T-helper 17 cell (primary cell): ENCODE measurements at places on chromosomes 3 and 15.

DNA sequence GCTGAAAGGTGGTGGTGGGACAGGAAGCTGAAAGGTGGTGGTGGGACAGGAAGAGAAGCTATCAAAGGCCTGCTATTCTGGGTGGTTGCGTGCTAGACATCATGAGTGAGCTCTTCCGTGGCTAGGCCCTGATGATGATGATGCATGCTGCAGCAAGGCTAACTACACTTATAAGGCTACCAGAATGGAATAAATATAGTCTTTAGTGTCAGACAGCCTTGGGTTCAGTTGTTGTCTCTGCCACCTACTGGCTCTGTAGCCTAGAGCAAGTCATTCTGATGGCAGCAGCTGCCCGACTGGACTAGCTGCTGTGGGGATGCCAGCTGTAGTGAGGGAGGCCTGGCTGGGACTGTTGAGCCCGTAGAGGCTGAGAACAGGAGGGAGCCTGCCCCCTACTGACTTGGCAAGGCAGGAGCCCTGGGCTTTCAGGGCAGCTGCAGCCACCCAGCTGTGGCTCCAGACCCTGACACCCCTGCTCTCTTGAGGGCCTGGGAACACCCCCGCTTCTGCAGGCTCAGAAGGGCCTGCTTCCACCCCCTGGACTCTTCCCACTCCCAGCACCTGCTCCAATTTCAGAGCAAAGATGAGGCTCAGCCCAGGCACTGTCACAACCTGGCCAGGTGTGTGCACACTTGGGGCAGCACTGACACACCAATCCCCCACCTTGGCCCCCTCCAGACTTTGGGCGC lies 21.4 kb upstream of the ZBED2 start:
- no peak for DNase-seq
- H3K27me3 ChIP-seq, result no peaks in the 10 kb centered on the region
- H3K4me1 ChIP-seq, result peaks cover 39% of the 10 kb centered on the region
- H3K36me3 ChIP-seq, result peaks cover 12% of the 10 kb centered on the region

GRCh38 chr3:126013751-126014156 lies 44.8 kb downstream of the ROPN1B start:
- no peak for DNase-seq
- H3K36me3 ChIP-seq, result peaks cover 26% of the 10 kb centered on the region
- no peaks in the 10 kb centered on the region for H3K4me1 ChIP-seq
- no peak overlapping the region for H3K27ac ChIP-seq
- H3K27me3 ChIP-seq, result no peaks in the 10 kb centered on the region

DNA sequence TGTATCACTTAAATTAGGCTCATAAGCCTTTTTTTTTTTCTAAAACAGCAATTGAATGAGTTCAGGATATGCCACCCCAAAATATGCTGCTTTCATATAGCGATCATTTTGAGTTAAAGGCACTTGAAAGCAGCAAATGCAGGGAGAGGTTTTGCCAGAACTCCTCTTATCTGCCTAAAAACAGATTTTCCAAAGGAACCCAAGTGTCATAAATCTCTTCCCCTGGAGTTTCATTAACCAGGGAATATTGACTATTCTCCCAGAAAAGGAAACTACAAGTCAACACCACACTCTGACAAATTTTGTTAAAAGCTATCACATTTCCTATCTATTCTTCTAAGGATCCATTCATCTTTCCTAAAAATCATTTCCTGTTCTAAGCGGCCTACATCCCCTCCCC lies 11.3 kb downstream of the DNAAF4 start:
- H3K4me3 ChIP-seq, result no peak overlapping the region
- H3K4me1 ChIP-seq, result peaks cover 5% of the 10 kb centered on the region
- no peak overlapping the region for H3K27ac ChIP-seq
- DNase-seq, result no peak

DNA sequence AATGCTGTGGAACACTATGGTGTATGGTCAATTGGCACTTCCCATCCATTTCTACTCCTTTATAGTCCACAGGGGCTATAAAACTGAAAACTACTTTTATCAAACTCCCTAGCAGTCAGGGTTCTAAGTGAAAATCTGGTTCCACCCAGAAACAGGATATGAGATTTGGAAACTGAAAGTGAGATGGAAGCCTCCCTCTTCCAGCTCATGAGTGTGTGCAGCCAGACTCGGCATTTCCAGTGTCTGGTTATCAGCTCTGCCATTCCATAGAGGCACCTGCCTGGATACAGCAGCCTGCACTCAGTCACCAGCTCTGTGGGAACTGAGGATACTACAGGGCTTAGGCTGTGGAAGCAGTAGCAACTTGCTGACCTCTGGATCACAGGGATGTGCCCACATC lies 14.7 kb upstream of the PLA2G4F start:
- H3K27me3 ChIP-seq, result no peaks in the 10 kb centered on the region
- peak overlapping the region; percentile 84 for H3K27ac ChIP-seq
- peaks cover 10% of the 10 kb centered on the region for H3K36me3 ChIP-seq
- H3K4me3 ChIP-seq, result no peak overlapping the region
- no peak for DNase-seq

- no peak overlapping the region for H3K27ac ChIP-seq
- H3K27me3 ChIP-seq, result no peaks in the 10 kb centered on the region
- H3K4me1 ChIP-seq, result no peaks in the 10 kb centered on the region
- DNase-seq, result no peak
Measured at GRCh38 chr3:79564192-79564591, 203.6 kb downstream of the ROBO1 start.

- H3K36me3 ChIP-seq, result peaks cover 8% of the 10 kb centered on the region
- H3K27ac ChIP-seq, result peak overlapping the region; percentile 99
- H3K27me3 ChIP-seq, result no peaks in the 10 kb centered on the region
- peaks cover 39% of the 10 kb centered on the region for H3K4me1 ChIP-seq
Measured at GRCh38 chr15:63669074-63669473, 71.9 kb downstream of the FBXL22 start.

- no peak for DNase-seq
- H3K4me1 ChIP-seq, result peaks cover 23% of the 10 kb centered on the region
- no peak overlapping the region for H3K27ac ChIP-seq
- H3K36me3 ChIP-seq, result peaks cover 4% of the 10 kb centered on the region
- no peak overlapping the region for H3K4me3 ChIP-seq
Measured at GRCh38 chr3:109903100-109903499, 565.8 kb upstream of the DPPA4 start.

GRCh38 chr15:96336108-96336595 lies 5.7 kb downstream of the NR2F2 start:
- H3K4me1 ChIP-seq, result peaks cover 2% of the 10 kb centered on the region
- no peak overlapping the region for H3K27ac ChIP-seq
- H3K4me3 ChIP-seq, result no peak overlapping the region

- H3K4me3 ChIP-seq, result no peak overlapping the region
- H3K27me3 ChIP-seq, result peaks cover 13% of the 10 kb centered on the region
- DNase-seq, result no peak
- no peak overlapping the region for H3K27ac ChIP-seq
- H3K36me3 ChIP-seq, result peaks cover 2% of the 10 kb centered on the region
- no peaks in the 10 kb centered on the region for H3K4me1 ChIP-seq
Measured at GRCh38 chr3:149609595-149609994, 48.2 kb downstream of the WWTR1 start.

- DNase-seq, result no peak
- H3K27ac ChIP-seq, result no peak overlapping the region
- H3K4me1 ChIP-seq, result peaks cover 46% of the 10 kb centered on the region
- no peaks in the 10 kb centered on the region for H3K27me3 ChIP-seq
- H3K4me3 ChIP-seq, result no peak overlapping the region
Measured at GRCh38 chr3:188180114-188180513, 26.2 kb downstream of the LPP start.

DNA sequence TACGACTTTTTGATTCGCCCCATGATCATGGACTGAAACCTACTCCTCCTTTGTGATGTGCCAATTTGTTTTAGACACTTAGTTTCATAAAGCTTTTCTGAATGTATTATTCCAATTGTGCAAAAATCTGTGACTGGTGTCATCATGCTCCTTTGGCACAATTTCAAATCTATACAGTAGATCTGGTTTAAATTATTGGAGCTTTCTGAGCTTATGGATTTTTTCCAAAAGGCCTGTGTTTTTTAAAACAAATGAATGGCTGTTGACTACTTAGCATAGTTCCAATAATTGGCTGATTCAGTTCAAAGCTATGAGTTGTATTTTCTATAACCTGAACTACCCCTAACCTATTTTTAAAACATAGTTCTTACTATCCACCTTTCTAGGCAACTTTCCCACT lies 282.7 kb downstream of the CNTN3 start:
- no peak for DNase-seq
- no peak overlapping the region for H3K4me3 ChIP-seq
- H3K4me1 ChIP-seq, result no peaks in the 10 kb centered on the region
- H3K27me3 ChIP-seq, result no peaks in the 10 kb centered on the region
- no peak overlapping the region for H3K27ac ChIP-seq

- DNase-seq, result no peak
- H3K4me1 ChIP-seq, result no peaks in the 10 kb centered on the region
- no peak overlapping the region for H3K27ac ChIP-seq
- no peaks in the 10 kb centered on the region for H3K27me3 ChIP-seq
Measured at GRCh38 chr3:24310887-24311286, 183.8 kb downstream of the THRB start.

- no peak overlapping the region for H3K27ac ChIP-seq
- no peak for DNase-seq
- peaks cover 27% of the 10 kb centered on the region for H3K27me3 ChIP-seq
- no peak overlapping the region for H3K4me3 ChIP-seq
Measured at GRCh38 chr15:39132070-39132469, 448.8 kb upstream of the THBS1 start.

DNA sequence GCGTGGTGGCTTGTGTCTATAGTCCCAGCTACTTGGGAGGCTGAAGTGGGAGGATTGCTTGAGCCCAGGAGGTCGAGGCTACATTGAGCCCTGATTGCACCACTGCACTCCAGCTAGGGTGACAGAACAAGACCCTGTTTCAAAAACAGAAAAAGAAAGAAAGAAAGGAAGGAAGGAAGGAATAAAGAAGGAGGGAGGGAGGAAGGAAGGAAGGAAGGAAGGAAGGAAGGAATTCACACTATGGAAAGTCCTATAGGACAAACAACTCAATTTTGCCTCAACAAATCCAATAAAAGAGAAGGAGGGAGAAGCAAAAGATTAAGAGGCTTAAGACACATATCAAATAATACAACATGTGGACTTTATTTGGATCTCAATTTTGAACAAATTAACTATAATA lies 16.5 kb upstream of the TCF12 start:
- no peak for DNase-seq
- no peaks in the 10 kb centered on the region for H3K27me3 ChIP-seq
- no peak overlapping the region for H3K4me3 ChIP-seq
- H3K36me3 ChIP-seq, result no peaks in the 10 kb centered on the region
- no peak overlapping the region for H3K27ac ChIP-seq
- H3K4me1 ChIP-seq, result peaks cover 3% of the 10 kb centered on the region

DNA sequence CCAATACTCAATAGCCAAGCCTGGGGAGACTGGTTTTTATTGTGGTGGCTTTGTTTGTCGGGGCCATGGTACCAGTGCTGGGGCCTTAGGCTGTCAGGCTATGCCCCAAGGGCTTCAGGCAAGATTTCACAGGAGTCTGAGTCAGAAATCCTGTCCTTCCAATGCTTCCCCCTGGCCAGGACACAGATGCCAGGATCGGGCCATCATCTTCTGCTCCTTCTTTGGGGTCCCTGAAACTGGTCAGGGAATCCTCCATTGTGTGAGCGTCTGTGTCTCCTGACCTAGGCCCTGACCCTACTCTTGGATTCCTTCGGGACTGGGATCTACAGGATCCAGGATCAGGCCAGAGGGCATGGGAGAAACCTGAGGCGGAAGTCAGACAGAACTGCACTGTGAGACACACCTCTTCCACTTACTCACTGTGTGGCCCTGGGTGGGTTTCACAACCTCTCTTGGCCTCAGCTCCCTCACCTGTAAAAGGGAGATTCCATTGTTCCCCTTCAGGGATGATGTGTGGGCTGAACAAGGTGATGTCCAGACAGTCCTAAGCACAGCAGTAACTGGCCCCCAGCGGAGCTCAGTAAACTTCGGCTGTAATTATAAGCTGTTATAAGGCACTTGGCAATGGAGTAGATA lies 292.7 kb downstream of the UACA start:
- H3K36me3 ChIP-seq, result no peaks in the 10 kb centered on the region
- H3K27ac ChIP-seq, result no peak overlapping the region
- H3K4me1 ChIP-seq, result peaks cover 21% of the 10 kb centered on the region
- peaks cover 41% of the 10 kb centered on the region for H3K27me3 ChIP-seq

DNA sequence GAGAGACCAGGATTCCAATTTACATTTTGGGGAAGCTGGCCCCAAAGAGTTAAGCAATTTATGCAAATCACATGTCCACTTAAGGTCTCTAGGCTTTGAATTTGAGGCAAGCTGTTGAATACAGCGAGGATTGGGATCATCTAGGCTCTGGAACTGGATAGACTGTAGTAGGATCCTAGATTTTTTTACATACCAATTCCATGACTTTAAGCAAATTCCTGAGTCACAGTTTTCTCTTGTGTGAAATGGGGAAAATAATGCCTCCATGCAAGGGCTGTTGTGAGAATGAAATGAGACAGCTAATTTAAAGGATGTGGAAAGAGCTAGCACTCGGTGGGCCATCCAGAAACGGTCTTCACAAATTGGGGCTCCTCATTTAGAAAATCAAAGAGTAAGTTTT lies 103.4 kb downstream of the MINAR1 start:
- H3K27ac ChIP-seq, result no peak overlapping the region
- H3K4me1 ChIP-seq, result no peaks in the 10 kb centered on the region
- no peak overlapping the region for H3K4me3 ChIP-seq
- peaks cover 57% of the 10 kb centered on the region for H3K27me3 ChIP-seq
- DNase-seq, result no peak

DNA sequence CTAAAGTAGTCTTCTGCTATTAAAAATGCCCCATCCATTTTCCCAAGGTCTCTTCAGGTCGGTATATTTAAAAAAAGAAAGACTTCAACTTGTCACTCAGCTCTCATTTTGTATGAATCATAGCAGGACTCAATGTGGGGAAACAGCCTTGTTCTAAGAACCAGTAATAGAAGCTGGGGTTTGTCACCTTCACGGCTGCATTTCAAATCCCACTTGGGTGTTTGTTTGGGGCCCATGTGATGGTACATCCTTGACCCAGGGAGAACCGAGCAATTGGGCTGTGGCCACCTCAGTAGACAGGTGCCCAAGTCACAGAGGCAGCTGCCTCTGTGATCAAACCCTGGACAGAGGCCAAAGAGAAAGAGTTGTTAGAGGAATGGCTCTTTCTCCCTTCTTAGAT lies 70.3 kb upstream of the ARL8B start:
- H3K36me3 ChIP-seq, result no peaks in the 10 kb centered on the region
- no peak overlapping the region for H3K4me3 ChIP-seq
- no peak for DNase-seq
- H3K27ac ChIP-seq, result no peak overlapping the region

DNA sequence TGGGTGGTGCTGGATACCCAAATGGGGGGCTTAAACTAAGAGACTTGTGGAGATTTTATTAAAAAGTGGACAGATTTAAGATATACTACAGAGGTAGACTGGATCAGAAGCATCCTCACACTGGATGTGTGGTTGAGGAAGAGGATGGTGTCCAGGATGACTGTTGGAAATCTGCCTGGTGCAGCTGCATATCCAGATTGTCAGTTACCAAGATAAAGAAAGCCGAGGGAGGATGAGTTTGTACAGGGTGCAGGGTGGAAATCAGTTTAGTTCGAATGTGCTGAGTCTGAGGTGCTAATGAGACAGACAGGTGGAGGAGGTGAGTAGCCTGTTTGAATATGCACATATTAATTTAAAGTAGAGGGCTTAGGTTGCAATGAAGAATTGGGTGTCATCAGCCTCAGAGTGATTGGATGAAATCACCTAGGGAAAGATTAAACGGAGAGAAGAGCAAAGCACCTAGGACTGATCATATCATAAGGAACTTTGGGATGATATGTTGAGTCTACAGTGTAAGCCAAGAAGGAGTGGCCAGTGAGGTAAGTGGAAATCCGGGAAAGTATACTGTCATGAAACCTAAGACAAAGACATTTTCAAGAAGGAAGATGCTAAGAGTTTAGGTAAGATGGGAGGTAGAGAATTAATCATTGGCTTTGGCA lies 74.1 kb upstream of the GOLGA8B start:
- DNase-seq, result no peak
- H3K27me3 ChIP-seq, result peaks cover 34% of the 10 kb centered on the region
- H3K36me3 ChIP-seq, result peaks cover 2% of the 10 kb centered on the region
- no peak overlapping the region for H3K4me3 ChIP-seq
